ENCODE measurements at places on chromosomes 7 and 10.

- no peak for DNase-seq
Observed at GRCh38 chr7:50197549-50197948, 104.5 kb upstream of the ZPBP start.

DNA sequence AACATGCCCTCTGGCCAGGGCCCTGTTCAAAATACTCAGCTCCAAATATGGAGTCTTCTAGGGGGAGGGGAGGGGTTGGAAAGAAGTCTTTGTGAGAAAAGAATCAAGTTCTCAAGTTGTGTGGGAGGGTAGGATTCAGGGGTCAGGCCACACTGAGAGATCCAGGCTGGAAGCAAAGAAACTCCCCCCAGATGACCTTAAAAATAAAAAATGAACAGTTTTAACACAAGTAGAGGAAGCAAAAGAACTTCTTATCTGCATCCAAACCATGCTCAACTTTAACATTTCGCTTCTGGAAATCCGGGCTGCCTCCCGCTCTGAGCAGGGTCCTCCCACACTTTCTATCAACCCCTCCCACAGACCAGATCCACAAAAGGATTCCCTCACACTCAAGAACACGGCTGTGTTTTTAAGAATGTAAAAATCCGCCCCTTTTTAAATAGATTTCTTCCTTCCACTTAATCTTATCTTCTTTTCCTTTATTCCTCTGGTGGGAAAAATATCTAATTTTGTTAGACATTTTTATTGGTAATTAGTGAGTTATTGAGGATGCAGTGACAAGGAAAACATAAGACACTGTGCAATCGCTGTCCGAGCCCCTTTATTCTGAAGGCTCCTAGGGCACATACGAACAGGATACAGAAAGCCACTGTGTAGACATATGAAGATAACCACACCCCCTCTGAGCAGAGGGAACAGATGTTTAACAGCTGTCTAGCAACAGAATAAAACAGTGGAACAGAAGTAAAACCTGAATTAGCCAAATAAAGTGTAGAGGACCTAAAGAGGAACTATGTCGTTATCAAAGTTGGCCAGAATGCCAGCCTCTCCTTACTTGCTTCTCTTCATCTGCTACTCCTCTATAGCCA is 43.8 kb downstream of the CYTH3 start:
- no peak for DNase-seq

GRCh38 chr7:50699143-50699542 is 83.6 kb downstream of the GRB10 start:
- DNase-seq, result no peak

GRCh38 chr10:123458933-123459332 is 207.2 kb upstream of the GPR26 start:
- DNase-seq, result no peak

- DNase-seq, result no peak
Observed at GRCh38 chr7:51274001-51274400, 42.6 kb downstream of the COBL start.

GRCh38 chr10:32891261-32891660 is 66.8 kb downstream of the ITGB1 start:
- DNase-seq, result no peak

DNA sequence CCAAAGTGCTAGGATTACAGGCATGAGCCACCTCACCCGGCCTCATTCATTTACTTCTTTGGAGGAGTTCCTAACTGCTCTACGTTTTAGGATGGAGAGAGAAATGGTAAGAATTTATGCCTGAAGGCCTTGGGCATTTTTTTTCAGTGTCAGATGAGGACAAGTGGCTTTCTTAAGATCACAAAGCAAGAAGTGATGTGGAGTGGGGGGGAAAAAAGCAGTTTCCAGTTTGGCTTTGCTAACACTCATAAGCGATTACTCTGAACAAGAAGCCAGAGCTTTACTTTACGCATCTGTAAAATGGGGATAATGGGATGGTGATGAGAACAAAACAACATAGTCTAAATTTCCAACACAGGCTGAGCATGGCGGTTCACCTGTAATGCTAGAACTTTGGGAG is 2.6 kb upstream of the PPIA start:
- DNase-seq, result no peak

- DNase-seq, result peak; percentile 10
Observed at GRCh38 chr7:92698237-92698841, 108.1 kb upstream of the FAM133B start.

- DNase-seq, result no peak
Observed at GRCh38 chr7:29565982-29566746, 2.5 kb downstream of the PRR15 start.

DNA sequence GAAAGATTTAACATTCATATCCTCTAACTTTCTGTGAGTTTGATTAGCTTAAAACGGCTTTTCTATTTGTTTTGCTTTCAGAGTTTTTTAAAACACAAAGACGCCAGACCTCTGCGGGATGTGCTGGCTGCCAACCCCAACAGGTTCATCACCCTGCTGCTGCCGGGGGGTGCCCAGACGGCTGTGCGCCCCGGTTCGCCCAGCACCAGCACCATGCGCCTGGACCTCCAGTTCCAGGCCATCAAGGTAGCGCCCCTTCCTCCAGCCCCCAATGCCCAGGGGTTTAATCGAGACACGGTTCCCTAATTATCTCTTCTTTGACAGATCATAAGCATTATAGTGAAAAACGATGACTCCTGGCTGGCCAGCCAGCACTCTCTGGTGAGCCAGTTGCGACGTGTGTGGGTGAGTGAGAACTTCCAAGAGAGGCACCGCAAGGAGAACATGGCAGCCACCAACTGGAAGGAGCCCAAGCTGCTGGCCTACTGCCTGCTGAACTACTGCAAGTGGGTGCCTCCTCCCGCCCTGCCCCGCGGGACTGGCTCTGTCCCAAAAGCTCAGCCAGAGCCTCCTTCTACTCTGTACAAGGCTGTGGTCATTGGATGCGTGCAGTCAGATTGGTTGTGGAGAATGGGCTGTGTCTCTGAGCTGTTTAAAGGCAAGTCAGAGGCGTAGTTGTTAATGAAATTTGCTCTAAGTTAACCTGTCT is 71.2 kb downstream of the TRRAP start:
- DNase-seq, result no peak
